Left renal cortex interstitium (tissue), 4 donors: ENCODE measurements at places on chromosomes 7 and 10.

DNA sequence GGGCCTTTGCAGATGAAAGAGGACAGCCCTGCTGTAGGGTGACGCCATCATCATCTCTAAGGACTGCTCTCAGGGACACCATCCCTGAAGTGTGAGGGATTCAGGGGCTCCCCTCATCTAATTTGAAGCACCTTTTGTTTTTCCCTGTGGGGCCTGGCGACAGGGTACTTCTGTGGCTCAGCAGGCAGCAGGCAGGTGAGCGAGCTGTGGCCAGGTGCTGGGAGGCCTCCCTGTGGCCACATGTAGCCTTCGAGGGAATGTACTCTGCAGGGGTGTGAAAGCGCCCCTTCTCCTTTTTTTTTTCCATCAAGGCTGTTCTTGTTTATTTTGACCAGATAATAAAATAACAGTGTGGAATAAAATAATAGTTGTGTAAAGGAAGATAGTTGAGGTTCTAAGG is 118.2 kb upstream of the DPP6 start:
- DNase-seq = no peak

DNA sequence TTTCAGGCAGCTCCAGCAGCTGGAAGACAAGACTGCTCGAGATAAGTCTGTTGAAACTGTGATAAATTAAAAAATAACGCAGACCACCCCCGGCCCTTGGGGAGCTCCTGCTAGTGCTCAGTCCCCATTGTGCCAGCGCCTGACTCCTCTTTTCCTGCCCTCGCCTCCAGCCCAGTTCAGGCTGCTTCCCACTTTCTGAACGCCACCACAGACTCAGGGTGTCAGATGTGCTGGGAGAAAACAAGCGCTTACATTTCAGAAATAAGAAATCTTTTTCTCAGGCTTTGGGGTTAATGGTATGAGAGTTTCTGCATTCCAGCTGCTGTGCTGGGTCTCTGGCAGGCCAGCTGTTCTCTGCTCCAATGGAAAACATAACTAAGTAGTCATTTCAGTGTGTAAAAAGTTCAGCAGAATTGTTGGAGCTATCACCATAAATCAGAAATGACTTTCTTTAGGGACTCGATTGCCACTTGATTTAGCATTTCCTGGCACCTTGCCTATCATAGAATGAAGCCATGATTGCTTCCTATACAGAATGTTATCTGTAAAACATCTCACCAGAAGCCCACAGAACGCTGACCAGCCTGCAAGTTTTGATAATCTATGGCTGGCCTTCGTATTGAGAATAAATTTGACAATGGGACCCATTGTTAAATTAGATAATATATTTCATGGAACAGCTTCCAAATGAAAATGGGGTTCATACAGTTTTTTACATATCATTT is 257.0 kb upstream of the ZNF32 start:
- no peak for DNase-seq

DNA sequence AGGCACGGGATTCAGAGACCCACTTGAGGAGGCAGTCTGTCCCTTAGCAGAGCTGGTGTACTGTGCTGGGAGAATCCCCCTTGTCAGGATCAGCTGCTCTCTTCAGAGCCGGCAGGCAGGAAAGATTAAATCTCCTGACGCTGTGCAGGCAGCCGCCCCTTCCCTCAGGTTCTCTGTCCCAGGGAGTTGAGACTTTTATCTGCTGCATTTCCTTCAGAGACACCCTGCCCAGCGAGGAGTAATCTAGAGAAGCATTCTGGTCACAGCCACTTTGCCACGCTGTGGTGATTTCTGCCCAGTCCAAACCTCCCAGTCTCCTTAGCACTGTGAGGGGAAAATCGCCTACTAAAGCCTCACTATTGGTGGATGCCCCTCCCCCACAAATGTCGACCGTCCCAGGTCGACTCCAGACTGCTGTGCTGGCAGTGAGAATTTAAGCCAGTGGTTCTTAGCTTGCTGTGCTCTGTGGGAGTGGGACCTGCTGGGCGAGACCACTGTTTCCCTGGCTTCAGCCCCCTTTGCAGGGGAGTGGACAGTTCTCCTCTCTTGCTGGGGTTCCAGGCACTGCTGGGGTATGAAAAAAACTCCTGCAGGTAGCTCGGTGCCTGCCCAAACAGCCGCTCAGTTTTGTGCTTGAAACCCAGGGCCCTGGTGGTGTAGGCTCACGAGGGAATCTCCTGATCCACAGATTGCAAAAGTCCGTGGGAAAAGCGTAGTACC is 265.4 kb downstream of the ZWINT start:
- DNase-seq = no peak

DNA sequence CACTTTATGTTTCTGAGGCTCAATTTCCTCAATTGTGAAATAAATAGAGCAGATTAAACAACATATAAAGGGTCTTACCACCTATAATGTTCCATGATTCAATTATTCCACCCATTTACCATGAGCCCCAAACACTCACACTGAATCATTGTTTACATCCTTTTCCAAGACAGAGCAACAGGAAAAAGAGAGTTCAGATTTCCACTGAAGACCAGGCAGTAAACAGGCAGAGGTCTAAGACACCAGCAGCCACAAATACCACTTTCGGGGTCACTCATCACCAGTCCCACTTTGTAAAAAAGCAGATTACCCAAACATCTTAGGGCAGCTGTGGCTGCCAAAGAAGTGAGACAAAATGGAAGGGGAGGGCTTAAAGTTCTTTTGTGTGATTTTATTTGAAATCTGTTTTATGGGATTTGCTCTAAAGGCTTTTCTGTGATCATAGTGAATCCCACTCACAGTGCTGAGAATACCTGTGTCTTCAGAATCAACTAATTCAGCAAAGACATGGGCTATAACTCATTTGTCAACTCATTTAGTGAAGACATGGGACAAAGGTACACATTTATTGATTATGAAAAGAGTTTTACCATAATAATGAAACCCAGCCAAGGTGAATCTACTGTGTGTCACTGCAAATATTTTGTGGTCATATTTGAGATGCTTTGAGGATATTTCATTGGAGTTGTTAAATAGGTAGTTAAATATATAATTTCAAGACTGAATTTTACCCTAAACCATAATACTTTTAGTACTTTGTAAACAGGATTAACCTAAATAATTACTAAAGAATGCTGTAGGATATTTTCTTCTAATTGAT is 24.8 kb upstream of the DLD start:
- DNase-seq = no peak

DNA sequence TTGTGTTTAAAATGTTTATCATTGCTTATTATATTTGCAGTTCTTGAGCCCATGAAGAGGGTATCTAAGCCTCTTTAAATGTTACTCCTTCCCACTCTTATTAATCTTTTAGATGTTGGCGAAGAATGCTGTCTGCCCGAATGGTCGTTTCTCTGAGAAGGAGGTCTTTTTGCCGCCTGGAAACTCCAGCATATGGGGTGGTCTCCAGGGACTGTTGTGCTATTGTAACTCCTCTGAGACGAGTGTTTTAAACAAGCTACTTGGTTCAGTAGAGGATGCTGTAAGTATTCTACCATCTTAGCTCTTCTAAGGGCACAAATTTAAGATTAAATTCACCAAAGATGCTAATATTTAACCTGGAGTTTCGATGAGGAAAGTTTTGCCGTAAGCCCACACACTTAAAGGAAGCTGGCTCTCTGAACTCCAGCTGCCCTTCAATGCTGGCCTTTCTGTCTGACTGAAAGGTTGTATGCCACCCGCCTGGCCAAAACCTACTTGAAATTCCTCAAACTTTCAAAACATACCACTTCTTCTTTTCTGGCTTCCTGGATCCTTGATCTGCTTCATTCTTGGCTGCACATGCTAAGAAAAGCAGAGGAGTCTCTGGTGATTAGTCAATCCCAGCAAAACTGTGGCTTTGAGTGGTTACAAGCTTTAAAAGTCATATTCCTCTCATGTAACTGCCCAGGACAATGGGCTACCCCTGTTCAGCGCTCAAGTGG is 74.7 kb downstream of the ABCA13 start:
- no peak for DNase-seq

DNA sequence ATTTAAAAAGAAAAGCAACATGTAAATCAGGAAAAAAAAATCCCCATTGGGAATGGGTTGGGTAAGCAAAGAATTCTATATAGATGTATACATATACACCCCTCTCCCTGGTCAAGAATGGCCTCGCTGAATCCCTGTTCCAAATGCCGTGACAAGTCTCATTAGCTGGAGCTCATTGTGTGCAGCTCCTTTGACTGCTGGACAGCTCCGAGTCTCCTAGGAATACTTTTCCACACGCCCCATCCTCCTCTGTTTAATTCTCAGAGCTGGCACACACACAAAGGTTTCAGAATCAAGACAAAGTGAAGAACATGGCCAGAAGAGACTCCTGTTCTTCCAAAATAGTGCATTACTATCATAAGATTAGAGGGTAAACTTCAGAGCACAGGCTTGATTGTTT is 130.9 kb upstream of the MKLN1 start:
- peak; percentile 21 for DNase-seq

GRCh38 chr7:155211761-155212160 is 85.9 kb upstream of the INSIG1 start:
- no peak for DNase-seq

- DNase-seq = no peak
Measured at GRCh38 chr10:51685768-51686167, 13.6 kb downstream of the CSTF2T start.

GRCh38 chr7:81534996-81535395 is 234.9 kb downstream of the HGF start:
- no peak for DNase-seq

DNA sequence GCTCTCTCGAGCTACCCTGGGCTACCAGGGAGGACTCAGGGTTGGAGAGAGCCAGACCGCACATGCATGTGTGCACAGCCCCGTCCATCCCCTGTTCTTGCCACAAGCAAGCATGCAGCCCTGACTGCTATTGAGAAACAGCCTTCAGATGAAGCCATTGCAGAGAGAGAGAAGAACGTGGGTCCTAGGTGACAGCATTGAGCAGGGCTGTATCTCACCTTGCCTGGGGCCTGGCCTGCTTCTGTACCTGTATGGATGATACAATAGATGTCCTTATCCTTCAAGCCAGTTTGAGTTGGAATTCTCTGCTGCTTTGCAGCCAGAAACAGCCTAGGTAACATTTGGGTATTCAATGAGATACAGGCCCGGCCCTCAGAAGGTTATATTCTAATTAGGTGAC is 127.3 kb upstream of the RHEB start:
- DNase-seq = no peak

GRCh38 chr10:23630885-23631284 is 192.0 kb downstream of the OTUD1 start:
- no peak for DNase-seq

DNA sequence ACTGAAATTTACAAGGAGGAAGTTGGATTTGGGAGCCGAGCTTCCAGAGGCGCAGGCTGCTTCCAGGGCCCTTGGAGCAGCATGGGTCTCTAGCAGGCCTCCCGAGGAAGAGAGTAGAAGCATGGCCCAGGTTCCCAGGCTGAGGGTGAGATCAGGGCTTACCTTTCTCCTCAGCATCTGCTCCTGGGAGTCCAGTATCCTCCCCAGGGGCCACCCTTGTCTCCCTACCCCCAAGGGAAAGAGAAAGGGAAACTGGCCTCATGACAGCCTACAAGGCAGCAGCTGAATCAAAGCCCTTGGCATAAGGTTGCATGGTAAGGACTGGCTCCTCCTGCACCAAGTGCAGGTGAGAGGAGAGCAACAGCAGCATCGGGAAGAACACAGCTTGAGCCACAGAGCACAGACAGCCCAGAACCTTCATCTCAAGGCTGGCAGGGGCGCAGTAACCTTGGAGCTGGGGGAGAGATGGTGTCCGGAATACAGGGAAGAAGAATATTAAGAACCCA is 114.5 kb downstream of the MARCHF5 start:
- DNase-seq = no peak

DNA sequence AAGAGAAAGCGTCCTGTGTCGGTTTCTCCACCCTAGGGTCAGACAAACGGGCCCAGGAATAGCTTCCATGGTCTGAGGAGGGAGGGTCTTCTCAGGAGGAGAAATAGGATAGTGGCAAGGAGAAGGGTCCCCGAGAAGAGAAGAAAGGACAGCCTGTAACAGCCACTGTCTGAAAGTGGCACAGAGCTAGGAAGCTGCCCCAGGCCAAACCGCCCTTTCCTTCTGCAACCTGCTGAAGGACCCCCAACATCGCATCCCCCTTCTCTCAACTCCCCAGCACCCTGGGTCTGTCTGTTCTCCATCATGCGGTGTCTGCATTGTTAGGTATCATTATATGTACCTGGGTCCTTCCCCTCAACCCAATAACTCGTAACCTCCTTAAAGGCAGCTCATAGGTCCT is 47.1 kb downstream of the COL17A1 start:
- DNase-seq = no peak

GRCh38 chr10:77713521-77714280 is 76.1 kb upstream of the KCNMA1 start:
- DNase-seq = no peak

GRCh38 chr7:101910991-101911799 is 93.8 kb downstream of the CUX1 start:
- DNase-seq = no peak

- no peak for DNase-seq
Measured at GRCh38 chr7:101138213-101138870, 11.4 kb downstream of the SERPINE1 start.

- no peak for DNase-seq
Measured at GRCh38 chr10:131615150-131615549, 285.7 kb upstream of the PPP2R2D start.

DNA sequence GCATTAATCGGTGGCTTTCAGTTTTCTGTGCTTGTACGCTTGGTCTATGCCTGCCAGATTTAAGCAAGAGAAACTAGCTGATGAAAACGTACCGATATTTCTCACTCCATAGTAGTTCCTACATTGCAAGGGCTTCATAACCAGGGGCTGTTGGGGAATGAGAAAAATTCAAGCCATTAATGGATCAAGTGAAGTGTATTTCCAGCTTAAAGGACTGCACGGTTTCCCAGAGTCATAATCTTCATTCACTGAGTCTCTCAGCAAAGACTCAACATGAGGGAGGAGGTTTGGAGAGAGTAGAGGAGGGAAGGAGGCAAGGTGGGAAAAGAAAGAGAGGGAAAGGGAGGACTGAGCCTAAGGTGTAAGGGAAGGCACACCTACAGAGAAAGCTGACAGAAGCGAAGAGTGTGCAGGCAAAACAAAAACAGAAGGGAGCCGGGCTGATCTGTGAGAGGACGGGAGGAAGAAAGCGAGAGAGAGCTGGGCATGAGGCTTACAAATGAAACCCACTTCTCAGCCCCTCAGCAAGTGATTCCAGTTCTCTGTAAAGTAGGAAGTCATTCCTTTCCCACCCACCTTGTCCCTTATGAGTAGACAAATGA is 625 bp downstream of the GIMAP2 start:
- no peak for DNase-seq

DNA sequence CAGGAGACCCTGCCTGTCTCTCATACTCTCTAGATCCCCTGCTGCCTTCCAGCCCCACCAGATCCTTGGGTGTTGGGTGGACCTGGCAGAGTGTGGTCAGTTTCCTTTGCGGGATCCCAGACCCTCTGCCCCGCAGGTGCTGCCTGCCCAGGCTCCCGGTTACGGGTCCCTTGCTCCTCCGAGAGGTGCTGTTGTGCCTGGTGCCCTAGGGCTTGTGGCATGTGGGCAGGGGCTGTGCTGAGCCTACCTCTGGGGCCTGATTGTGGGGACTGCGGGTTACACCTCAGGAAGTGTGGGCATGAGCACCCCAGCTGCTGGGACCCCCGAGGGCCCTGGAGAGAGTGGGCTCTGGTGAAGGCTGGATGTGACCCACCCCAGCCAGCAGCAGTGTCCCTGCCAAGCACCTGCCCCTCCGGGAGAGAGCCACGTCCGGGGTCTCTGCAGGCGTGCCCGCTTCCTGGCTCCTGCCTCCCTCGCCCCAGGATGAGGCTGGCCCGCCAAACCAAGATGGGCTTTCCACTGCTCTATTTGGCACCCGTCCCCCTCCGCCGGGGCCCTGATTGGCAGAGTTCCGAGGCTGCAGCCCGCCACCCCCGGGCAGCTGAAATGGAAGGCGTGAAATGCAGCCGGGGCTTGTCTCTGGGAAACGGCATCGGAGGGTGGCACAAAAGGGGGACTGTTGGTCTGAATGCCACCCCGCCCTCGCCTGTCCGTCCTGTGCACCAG is 17.0 kb downstream of the CLIP2 start:
- DNase-seq = no peak
